Germinal center (tissue), 1 donor: ENCODE measurements at places on chromosomes 7 and 10.

GRCh38 chr10:33638891-33639290 lies 304.4 kb upstream of the NRP1 start:
- no peak for DNase-seq

DNA sequence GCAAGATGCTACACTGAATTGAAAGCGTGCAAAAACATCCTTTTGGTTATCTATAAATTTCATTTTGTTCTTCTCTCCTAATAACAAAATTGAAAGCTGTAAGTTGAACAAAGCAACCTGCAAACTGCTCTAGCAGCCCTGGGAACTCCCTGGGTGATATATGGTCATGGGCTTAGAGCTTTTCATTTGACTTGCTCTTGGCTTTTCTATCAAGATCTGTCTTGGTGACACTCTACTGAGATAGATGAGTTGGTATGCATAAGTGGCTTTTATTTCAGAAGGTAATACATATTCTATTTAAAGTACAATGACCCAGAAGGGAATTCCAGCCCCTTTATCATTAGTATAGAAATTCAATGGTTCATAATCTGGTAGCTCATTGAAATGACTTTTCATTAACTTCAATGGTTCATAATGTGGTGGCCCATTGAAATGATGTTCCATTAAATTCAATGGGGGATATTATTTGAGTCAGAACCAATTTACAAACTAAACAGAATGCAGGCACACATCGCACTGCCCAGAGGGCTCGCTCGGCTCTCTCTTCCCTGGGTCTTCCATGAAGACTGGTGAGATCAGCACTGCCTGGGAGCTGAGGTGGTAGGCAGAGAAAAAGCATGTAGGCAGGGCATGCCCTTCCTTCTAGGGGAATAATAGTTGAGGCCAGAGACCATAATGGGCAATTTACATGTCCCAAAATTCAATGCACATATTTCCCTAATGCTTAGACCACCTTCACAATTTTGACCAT lies 10.1 kb upstream of the KCNMA1 start:
- no peak for DNase-seq

GRCh38 chr10:110681023-110681681 lies 37.0 kb downstream of the RBM20 start:
- peak; percentile 28 for DNase-seq

DNA sequence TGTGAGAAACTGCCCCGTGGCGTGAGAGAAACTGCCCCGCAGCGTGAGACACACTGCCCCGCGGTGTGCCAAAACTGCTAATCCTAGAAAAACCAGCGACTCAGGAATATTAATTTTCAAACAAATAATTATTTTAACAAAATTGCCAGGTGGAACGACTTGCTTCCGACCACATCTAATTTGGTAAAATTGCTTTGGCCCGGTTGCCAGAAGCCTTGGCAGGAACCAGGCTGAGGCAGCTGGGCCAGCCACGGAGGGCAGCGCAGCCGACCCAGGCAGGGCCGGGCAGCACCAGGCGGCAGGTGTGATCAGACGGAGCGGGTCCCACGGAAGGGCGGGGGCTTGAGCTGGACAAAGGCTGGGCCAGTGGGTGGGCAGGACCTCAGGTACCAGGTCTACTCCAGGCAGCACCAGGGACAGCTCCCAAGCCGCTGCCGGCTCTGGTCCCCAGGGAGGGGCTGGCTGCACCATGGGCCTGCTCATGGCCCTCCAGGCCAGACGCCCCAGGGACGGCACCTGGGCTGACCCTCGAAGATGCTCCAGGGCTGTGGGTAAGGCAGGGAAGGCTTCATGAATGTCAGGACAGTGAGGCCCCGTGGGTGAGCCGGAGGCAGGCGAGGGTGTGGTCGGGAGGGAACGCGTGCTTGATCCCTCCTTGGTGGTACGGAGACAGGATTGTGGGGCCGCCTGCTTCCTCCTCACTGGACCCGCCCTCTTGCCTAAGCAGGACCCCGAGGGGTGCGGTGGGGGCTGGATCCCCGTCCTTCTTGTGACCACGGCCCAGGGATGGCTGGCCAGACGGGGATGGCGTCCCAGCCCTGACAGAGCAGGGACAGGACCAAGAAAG lies 7.7 kb upstream of the ADGRA1 start:
- DNase-seq: no peak

GRCh38 chr7:87110778-87111177 lies 41.5 kb upstream of the DMTF1 start:
- DNase-seq: no peak

GRCh38 chr7:50727072-50727471 lies 55.6 kb downstream of the GRB10 start:
- DNase-seq: no peak

DNA sequence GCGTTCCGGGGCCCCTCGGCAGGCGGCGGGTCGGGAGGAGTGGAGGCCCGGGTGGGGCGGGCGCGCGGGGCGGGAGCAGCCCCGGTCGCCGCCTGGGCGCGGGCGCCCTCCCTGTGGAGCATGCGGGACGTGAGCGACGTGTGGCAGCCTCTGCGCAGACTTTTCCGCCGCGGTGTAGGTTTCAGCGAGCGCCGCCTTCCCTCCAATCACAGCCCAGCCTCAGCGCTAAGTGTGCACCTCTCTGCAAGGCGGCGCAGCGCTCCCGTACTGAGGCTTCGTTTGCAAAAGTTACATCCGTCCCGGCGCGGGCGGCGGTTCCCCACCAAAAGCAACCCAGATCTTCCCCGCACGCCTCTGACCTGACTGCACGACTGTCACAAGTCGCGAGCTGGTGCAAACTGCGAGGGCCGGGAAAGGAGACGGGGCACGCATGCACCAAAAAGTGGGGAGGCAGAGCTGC lies 1.2 kb upstream of the PFKFB3 start:
- DNase-seq: peak; percentile 82

GRCh38 chr7:71708710-71709109 lies 576.8 kb downstream of the GALNT17 start:
- no peak for DNase-seq

DNA sequence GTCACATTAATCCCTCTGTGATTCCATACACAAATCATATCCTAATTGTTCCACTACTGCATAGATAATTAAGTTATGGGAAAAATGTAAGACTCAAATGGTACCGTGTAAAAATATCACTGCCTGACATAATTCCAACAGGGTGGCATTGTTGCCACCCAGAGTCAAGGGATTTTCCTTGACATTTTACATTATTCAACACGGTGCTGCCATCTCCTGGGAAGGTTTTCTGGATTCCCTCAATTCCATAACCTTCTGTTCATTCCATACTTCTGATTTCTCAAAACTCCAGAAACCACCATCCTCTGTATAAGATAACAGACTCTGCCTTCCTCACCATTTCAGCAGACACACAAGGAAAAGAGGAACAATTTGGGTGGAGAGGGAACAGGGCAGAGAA lies 495.9 kb downstream of the XPNPEP1 start:
- no peak for DNase-seq

- DNase-seq: no peak
Measured at GRCh38 chr7:42244828-42245227, 7.8 kb upstream of the GLI3 start.

DNA sequence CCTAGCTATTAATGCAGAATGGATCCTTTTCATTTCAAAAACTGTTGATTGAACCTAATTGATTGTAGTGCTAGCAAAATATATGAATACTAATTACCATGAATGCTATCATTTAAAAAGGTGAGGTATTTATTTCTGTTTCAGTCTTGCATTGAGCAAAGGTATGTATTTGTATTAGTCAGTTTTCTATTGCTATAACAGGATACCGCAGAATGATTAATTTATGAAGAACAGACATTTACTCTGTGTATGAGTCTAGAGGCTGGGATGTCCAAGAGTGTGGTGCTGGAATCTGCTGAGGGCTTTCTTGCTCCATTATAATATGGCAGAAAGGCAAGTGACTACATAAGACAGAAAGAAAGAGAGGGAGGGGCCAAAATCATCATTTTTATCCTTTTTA lies 199.2 kb downstream of the KIF20B start:
- no peak for DNase-seq

DNA sequence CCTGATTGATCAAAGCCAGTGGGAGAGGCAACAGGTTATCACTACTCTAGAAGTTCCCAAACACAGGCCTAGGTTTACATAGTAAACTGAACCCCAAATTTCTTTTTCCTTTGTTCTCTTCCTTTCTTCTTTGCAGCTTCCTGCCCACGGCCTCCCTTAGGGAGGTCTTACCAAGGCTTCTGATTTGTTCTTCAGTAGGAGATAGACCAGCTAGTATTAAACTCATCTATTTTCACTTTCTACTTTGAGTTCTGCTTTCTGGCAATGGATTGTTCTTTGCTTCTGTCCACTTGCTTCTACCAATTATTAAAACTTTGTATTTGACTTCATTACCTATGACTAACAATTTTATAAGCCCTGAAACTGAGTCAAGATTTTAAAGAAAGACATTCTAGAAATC lies 251.2 kb upstream of the FZD1 start:
- DNase-seq: no peak

DNA sequence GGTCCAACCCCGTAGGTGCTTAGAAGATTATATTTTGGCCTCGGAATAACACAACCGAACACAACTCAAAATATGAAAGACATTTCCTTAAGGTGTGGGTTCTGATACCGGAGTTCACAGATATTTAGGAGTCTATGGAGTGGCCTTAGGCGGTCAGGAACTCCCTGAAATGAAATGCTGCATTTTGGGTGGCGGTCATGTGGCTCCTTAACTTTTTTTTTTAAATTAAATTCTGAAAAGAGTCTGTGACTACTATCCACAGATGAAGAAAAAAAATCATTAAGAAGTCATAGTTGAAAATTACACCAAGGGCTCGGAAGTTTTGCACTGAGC lies 290.9 kb upstream of the NFE2L3 start:
- no peak for DNase-seq

DNA sequence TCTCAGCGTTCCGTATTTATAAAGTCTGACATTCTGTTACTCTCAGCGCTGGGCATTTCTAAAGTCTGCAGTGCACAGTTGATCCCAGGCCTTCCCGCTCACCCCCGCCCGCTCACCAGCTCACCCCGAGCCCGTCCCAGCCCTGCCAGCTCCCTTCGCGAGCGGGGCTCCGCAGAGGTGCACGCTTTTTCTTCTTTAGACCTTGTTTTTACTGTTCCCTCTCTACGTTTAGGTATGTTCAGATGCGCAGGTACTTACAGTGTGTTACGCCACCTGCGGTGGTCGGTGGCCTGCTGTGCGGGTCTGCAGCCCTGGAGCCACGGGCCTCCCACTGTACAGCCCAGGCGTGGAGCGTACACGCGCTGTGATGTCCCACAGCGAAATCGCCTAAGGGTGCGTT lies 28.8 kb downstream of the NKX6-2 start:
- no peak for DNase-seq

- DNase-seq: no peak
Measured at GRCh38 chr7:78787854-78788253, 665.6 kb downstream of the MAGI2 start.

DNA sequence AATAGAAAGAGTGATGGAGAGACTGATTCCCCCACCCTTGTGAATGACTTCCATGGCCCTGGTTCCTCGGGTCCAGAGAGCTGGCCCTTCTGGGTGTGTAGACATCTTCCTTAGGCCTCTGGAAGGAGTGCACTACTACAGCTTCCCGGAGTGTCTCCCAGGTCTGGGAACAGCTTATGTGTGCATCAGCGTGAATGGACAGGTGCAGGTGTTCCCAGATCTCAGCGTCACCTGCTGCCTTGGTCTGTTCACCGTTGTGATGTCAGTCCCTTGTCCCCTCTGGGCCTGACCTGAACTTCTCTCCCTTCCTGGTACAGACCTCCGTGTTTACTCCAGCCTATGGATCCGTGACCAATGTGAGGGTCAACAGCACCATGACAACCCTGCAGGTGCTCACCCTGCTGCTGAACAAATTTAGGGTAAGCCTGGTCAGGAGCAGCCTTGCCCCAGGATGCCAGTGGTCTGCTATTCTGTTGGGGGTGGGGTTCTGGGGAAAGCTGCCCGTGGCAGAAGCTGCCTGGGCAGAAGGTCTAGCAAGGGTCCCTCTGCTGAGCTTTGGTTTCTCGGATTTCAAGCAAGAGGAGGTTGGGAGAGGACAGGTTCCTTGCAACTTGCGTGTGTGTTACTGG lies 10.5 kb upstream of the DEPP1 start:
- no peak for DNase-seq

- peak; percentile 9 for DNase-seq
Measured at GRCh38 chr7:77393261-77393660, 22.9 kb downstream of the GSAP start.

- DNase-seq: no peak
Measured at GRCh38 chr7:64688988-64689387, 23.1 kb downstream of the ZNF107 start.

- no peak for DNase-seq
Measured at GRCh38 chr10:99235658-99236626, at the start of gene HPSE2. HPSE2 (minus strand) TSS chr10:99235852.

DNA sequence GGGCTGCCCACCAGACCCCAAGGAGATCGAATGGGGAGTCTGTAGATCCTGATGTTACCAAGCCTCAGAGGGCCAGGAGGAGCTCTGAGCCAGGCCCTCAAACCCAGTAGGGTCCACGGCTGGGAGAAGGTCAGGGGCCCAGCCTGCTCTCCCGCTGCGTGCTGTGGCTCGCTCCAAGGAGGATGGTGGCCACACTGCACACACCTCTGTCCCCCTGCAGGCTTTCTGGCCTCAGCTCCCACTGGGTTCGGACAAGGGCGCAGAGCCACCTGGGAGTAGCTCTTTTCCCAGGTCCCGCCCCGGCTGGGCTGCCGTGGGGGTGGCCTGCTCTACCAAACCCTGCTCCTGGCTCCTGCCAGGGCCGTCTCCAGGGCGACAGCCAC lies 175.8 kb downstream of the ZNF248 start:
- DNase-seq: no peak
